AG04450 (cell line): ENCODE measurements at places on chromosomes 2 and 18. TPM values are rescaled to one million over a fixed set of nuclear protein-coding genes. Genes with fewer than 3 reads are reported as not detected.

Gene SDC1
- 17.9 and 19.9 TPM in 2 replicates for polyA plus RNA-seq

Gene PNKD
- polyA plus RNA-seq, result 32.1 and 45.9 TPM in 2 replicates

Gene GKN1
- not detected in 2 replicates for polyA plus RNA-seq

Gene TNFAIP6
- 16.6 and 24.6 TPM in 2 replicates for polyA plus RNA-seq

Gene OSBPL6
- 4.5 and 5.0 TPM in 2 replicates for polyA plus RNA-seq

DNA sequence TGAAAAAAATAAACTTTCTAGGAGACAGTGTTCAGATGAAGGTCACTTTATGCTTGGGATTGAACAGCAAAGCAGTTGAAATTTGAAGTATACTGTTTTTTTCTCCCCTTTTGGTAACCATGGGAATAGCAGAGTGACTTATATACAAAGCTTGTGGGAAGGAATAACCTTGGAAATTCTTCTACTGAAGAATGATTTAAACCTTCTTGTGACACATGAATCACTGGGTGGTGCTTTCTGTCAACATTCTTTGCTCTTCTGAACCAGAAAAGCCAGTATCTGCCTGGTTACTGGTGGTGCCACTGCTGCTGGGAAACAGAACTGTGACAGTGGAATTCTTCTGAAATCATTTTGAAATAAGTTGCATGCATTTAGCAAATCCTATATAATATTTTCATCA is 39.4 kb upstream of the RND3 start:
- no peak for DNase-seq

- DNase-seq, result no peak
These were observed 11.8 kb downstream of the CNOT11 start for GRCh38 chr2:101264360-101264939.

GRCh38 chr2:126946318-126947102 is 47.8 kb downstream of the TEX51 start:
- DNase-seq, result no peak

GRCh38 chr18:30920351-30920750 is 122.2 kb downstream of the DSC3 start:
- DNase-seq, result no peak

DNA sequence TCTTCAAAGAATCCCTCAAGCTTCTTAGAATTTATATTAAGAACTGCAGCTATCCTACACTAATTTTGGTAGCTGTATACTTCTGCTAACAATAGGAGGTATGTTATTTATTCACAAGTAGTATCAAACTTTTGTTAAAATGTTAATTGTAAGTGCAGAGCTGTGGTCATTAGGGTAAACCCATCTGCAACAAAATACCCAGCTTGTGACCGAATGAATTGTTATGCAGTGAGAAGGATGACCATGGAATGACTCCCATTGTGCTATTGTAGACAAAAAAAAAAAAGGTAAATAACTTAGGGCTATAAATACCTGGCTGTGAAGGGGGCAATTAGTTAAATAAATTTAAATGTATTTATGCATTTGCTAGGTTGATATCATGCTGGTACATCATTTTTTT is 186.1 kb downstream of the ADCYAP1 start:
- DNase-seq, result no peak

DNA sequence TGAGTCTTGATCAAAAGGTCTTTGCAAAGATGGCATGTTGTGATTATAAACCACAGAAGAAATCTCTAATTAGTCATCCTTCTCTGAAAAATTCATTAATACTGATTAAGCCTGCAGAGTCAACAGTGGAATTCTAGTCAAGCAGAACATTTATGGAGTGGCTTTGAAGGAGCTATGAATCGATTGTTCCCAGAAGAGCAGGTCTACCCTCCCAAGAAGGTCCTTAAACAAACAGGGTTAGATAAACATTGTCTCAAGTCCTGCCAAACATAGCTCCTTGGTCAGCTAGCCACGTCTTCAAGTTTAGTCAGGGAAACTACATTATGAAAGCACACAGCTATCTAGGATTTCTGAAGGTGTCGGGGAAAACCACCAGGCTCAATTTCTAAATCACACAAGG is 88.9 kb downstream of the ITGA4 start:
- DNase-seq, result no peak

- DNase-seq, result no peak
These were observed 280.3 kb upstream of the ATP5MC3 start for GRCh38 chr2:175461839-175462238.

GRCh38 chr2:17124575-17125318 is 393.5 kb downstream of the RAD51AP2 start:
- no peak for DNase-seq

GRCh38 chr2:29759360-29759759 is 162.0 kb downstream of the ALK start:
- no peak for DNase-seq

DNA sequence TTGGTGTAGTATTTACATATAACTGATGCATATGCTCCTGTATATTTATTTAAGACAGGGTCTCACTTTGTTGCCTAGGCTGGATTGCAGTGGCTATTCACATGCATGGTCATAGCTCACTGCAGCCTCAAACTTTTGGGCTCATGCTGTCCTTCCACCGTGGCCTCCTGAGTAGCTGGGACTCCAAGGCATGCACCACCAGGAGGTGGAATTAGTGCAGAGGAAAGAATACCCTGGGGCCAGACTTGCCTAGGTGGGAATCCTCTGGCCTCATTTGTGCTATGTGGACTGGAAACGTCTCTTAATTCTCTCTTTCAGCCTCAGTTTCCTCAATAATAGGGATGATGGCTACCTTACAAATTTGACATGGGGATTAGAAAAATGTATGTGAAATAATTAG is 2.3 kb downstream of the CEP192 start:
- DNase-seq, result no peak
